ENCODE measurements at places on chromosomes 6 and 20. TPM values are rescaled to one million over a fixed set of nuclear protein-coding genes. Genes with fewer than 3 reads are reported as not detected.

GRCh38 chr6:141134723-141135122 is 998.0 kb upstream of the GJE1 start:
- no peak for DNase-seq

Gene BPIFA1
- not detected for total RNA-seq

GRCh38 chr6:137802408-137803182 is 64.5 kb upstream of the TNFAIP3 start:
- no peak for DNase-seq

GRCh38 chr6:89145956-89146717 is at the start of gene PM20D2:
TSS of gene PM20D2 (plus strand) at chr6:89146055. CDS start at chr6:89146145, 90 bp downstream.
- peak; percentile 59 for DNase-seq

Gene COL21A1
- total RNA-seq = not detected

GRCh38 chr6:154154389-154154967 is 115.4 kb downstream of the OPRM1 start:
- peak; percentile 78 for DNase-seq

GRCh38 chr6:129507059-129507807 is 202.7 kb downstream of the ARHGAP18 start:
- no peak for DNase-seq

- no peak for DNase-seq
Observed at GRCh38 chr6:76861403-76861802, 601.9 kb downstream of the HTR1B start.

Data from activated CD4-positive, alpha-beta T cell treated with anti-CD3 and anti-CD28 coated beads, Interleukin-2, amount 10 ng/mL, durations not matched to agents 7 days and 5 days (primary cell).